ENCODE measurements at places on chromosomes 1 and 21.
A peak's percentile ranks its signal among the peaks of the same experiment; 100 is the strongest.

- no peak for DNase-seq
These were observed 163.0 kb upstream of the KAZN start for GRCh38 chr1:14435368-14436023.

DNA sequence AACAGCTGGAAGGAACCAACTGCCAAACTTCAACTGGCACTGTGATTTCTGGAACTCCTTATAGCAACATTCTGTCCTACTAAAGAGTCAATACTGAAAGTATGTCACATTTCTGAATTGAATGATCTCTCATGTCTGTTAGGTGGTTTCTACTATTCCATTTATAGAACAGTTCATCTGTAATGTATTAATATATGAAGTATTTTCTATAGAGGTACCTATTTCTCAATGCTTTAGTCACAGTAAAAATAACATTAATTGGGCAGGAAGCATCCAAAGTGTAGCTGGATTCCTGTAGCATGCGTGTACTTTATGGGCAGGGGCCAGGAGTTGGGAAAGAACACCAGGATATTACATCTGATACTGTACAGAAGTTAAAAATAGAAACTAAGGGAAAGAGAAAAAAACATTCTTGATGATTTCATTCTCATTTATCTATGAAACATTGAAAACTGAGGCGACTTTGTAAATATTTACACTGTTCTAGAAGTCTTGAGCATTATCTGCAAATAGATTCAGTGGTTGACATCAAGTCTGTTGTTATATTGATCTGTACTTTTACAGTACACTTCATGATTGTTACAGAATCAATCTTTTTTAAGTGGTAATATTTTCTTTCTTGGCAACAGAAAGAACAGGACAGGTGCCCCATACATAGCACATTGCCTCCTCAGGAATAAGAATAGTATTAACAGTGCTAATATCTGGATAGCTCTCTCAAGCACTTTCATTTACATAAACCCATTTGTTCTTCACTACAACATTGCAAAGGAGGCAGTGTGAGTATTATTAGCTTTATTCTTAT lies 6.2 kb upstream of the ZNF281 start:
- peak; percentile 68 for DNase-seq

DNA sequence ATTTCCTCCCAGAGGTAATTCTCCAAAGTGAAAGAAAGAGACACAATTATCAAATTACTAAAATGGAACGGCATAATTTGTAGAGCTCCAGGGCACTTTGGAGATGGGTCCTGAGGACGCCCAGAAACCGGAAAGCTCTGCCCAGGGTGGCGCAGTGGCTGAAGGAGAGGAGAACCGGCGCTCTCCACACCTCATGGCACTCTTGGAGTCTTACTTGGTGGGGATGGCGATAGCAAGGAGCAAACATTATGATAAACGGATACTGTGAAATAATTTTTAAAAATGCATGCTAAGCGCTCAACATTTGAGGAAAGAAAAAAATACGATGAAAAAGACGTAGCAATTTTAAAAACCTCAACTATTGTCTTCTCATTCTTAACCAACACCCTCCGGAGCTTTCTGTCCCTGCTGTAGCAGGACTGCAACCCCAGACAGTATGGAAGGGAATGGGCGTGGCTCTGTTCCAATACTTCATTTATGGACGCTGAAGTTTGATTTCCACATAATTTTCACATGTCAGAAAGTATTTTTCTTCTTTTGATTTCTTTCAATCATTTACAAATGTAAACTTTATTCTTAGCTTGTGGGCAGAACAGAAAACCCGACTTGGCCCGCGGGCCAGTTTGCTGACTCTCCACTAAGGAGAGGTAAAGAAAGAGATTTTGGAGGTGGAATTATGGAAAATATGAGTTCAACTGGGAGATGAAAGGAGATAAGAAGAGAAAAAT lies 1.1 kb downstream of the S100A11 start:
- DNase-seq, result no peak

GRCh38 chr1:171748651-171749050 lies 6.8 kb upstream of the VAMP4 start:
- no peak for DNase-seq

DNA sequence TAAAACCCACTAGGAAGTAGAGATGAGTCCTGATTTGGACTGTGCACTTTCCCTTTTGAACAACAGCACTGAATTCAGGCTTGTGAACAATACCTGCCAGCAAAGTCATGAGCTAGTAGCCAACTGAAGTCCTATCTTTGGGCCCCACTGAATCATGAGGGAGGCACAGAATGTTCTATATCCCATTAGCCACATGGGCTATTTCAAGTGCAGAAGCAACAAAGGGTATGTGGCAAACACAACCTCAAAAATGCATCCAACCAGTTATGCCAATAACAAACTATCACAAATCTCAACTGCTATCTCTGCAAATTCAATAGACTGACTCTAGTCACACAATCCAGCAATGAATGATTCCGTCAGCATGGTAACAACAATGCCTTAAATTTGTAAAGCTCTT lies 276.0 kb downstream of the MRPL39 start:
- no peak for DNase-seq

- no peak for DNase-seq
These were observed 21.1 kb downstream of the ERG start for GRCh38 chr21:38477226-38477625.

GRCh38 chr1:220487297-220487820 lies 40.6 kb upstream of the MARK1 start:
- peak; percentile 37 for DNase-seq

DNA sequence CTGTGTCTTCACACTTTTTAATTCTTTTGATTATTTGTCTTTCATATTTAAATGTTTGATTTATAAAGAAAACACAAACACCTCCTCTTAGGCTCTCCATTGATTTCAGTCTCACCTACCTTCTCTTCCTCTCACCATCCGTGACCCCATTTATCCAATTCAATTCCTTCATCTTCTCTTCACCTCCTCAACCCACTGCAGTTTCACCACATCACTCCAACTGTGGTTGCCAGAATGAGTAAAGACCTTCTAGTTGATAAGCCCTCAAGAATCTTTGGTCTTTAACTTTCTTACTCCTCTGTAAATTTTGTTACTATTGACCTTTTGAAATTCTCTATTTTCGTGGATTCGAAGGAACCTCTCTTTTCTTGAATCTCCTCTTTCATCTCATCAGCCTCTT lies 260.7 kb downstream of the CHRM3 start:
- DNase-seq, result no peak

DNA sequence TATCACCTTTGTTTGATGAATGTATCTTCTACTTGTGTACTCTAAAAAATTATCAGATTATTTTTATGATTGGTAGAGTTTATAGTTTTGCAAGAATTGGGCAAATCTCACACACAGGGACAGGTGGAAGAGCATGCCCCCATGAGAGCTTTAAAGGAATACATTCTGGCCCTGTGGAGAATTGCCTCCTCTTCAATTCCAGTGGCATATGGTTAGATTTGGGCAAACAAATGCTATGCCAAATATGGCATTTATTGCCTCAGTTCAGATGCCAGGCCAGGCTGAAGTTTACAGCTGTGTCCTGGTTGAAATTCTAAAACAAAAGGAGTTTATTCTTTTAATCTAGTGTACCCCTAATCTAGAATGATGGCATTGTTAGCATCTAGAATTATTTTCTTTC lies 162.4 kb upstream of the CACYBP start:
- no peak for DNase-seq

DNA sequence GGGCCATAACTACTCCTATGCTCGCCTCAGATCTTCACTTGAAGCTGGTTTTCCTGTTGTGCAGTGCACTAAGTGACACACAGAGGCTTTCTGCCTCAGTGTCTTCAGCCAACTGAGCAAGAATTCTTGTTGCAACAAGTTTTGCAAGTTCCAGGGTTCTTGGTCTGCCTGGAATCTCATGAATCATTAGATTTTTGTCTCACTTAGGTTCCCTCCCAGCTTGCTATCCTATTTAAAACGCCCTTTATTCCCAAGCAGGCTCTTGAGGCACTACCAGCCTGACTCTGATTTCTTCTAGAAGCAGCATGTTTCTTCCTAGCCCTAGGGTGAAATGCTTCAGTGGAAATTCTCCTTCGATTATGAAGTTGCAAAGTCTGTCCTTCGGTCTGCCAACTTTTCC lies 158.8 kb downstream of the C1orf21 start:
- no peak for DNase-seq

DNA sequence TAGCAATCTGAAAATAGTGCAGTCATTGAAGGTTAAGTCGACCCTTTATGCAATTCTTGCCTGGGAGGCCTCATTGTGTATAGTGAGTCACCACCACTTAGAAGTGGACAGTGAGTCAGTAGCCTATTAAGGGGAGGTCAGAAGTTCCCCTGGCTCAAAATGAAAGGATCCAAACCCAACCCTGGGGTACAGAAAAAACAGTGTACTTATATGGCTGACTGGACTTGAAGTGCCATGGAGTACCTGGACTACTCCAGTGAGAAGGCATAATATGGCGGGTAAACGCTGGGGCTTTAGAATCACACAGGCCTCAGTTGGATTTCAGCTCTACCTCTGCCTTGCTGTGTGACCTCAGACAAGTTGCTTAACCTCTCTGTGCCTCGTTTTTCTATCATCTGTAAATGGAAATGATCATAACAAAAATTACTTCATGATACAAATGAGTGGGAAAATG lies 2.2 kb upstream of the BCL9 start:
- DNase-seq, result peak; percentile 61

DNA sequence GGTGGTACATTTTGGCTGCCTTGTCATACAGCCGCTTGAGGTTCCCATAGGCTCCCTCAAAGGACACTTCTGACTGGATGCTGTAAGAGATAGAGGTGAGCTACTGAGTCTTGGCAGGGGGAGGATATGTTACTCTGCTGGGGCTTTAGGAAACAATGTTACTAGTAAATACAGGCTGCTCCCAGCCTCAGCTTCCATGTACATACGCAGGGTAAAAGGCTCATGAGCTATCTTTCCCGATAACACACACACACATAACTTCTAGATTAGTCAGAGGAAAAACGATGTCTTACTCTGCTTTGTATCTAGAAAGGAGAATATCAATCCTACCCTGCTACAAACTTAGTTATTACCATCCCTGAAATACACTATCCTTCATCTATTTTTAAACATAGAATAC lies 14.3 kb downstream of the SMG5 start:
- no peak for DNase-seq

GRCh38 chr1:51843948-51844347 lies 34.6 kb downstream of the NRDC start:
- DNase-seq, result no peak

- peak; percentile 42 for DNase-seq
These were observed 208.3 kb upstream of the RUNX1 start for GRCh38 chr21:35257413-35257812.

- DNase-seq, result no peak
These were observed 10.2 kb downstream of the POLR3GL start for GRCh38 chr1:145974721-145975120.

GRCh38 chr1:150235294-150235851 lies 539 bp downstream of the ANP32E start:
- peak; percentile 21 for DNase-seq

DNA sequence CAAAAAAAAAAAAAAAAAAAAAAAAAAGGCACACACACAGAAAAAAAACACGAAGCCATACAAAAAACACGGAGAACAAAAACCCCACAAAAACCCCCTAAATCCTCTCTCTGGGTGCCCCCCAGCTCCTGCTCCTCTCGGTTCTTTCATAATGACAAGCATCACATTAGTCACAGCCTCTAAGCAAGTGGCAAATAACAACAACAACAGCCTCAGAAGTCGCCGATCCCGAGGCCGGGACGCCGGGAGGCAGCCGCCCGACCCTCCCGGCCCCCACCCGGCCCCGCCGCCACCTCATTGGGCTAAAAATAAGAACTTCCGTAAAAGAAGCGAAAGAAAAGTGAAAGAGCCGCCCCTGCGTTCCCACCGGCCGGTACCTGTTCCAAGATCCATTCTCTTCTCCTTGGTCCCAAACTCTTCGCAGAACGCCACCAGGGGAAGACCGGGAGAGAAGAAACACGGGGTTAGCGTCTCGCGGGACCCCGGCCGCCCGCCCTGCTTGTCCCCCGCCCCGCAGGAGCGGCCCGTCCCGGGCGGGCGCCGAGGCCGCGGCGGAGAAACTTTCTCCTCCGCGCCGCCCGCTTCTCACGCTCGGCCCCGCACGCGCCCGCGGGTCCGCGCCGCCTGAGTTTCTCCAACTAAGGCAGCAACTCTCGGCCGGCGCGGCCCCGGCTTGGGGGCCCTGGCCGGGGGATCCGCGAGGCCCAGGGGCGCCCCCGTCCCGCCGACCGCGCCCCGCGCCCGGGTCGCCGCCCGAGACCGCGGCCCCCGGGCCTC lies 102.8 kb downstream of the CASZ1 start:
- DNase-seq, result peak; percentile 37

GRCh38 chr21:39110431-39110830 lies 72.8 kb downstream of the PSMG1 start:
- DNase-seq, result no peak

DNA sequence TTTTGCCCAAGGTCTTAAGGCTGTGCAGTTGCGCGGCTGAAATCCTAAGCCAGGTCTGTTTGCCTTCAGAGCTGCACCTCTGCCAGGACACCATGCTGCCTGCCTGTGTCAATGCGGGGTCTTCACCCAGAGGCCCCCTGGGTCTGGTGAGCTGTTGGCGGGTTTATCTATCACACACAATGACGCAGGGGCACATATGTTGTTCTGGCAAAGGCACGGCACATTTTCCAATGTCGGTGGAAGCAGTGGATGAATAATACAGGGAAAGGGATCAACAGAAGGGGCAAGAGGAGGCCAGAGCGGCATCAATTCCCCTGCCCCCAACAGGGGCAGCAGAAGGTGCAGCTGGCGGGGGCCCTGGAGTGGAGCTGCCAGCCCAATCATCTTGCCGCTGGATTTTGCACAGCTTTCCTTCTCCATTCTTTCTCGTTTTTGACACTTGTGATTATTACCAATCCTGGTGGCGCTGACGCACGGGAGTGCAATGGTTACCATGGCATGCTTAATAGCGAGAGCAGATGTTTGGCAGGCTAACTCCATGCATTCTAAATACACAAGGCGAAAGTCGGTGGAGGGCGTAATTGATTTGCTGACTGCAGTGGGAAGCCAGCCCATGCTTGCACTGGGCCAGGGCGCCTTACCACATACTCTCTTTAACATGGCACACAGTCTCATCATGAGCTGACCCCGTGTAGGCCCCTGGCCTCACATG lies 45.8 kb upstream of the CYP2J2 start:
- no peak for DNase-seq

GRCh38 chr1:153963030-153963849 lies at the start of gene SLC39A1:
TSS of gene SLC39A1 (minus strand) at chr1:153963537. CDS start at chr1:153962715, 822 bp downstream.
- DNase-seq, result peak; percentile 96

DNA sequence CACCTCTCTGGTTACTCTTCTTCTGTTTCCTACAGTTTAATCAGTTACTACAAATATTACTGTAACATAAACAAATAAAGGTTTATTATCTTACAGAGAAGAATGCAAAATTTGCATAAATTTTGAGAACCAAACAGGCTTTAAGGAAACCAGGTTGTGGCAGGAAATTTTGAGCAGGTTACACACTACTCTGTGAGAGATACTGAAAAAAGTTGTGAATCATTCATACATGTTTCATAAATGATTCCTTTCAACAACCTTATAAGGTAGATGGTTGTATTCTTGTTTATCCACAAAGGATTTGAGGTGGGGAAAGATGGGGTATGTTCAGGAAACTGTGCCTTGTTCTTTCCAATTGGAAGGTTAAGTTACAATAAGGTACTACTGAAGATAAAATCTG lies 58.6 kb downstream of the MAST2 start:
- DNase-seq, result no peak

GRCh38 chr1:60657926-60658325 lies 424.4 kb upstream of the NFIA start:
- no peak for DNase-seq
